ENCODE measurements at places on chromosomes 5 and 9.
A peak's percentile ranks its signal among the peaks of the same experiment; 100 is the strongest.

GRCh38 chr5:151862811-151863472 is 61.7 kb downstream of the GLRA1 start:
- no peak for DNase-seq

- DNase-seq: no peak
These were observed 23.2 kb downstream of the LEAP2 start for GRCh38 chr5:132896685-132897084.

- no peak for DNase-seq
These were observed 670 bp downstream of the EDIL3 start for GRCh38 chr5:84383816-84384603.

DNA sequence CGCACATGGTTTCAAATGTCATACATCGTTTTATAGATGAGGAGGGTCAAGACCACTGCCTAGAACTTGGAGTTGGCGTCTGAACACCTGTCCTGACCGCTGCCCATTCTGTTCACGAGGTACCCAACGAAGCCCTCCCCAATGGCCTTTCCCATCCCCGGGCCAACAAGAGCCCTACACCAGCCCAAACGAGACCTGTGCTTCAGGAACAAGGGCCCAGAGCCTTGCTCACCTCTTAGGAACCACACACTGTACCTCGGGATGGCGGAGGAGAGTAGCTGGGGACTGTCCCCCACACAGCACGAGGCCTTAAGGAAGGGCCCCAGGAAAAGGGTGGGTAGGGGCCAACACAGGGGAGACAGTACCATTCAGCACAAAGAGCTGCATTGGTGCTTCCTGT is 3.0 kb downstream of the SURF6 start:
- DNase-seq: no peak

DNA sequence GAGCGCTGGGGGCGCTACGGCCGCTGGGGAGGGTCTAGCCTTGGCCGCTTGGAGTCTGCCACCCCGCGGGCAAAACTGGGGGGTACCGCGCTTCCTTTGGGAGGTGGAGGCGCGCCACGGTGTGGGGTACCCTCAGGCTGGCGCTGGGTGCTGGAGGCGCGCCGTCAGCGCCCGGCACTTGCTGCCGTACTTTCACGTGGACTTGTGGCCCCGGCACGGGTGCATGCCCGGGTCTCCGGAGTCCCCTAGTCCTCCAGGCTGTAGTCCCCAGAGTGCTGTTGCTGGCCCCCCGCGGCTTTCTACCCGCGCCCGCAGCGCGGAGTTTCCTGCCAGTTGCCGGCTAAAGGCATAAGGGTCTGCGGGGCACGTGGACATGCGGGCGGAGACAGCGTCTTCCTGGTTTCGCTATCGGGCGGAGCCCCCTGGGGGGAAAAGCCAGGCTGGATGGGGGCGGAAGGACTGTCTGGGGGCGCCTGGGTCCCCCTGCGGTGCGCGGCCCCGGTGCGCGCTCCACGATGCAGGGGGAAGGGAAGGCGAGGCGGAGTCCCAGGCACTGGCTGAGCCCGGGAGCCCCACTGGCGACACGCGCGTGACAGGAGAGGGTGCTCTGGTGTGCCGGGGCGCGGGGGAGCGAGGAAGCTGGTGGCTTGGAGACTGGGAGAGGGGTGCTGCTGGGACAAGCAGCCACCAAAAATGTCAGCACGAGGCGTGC is 666 bp downstream of the PPARGC1B start:
- DNase-seq: peak; percentile 35

DNA sequence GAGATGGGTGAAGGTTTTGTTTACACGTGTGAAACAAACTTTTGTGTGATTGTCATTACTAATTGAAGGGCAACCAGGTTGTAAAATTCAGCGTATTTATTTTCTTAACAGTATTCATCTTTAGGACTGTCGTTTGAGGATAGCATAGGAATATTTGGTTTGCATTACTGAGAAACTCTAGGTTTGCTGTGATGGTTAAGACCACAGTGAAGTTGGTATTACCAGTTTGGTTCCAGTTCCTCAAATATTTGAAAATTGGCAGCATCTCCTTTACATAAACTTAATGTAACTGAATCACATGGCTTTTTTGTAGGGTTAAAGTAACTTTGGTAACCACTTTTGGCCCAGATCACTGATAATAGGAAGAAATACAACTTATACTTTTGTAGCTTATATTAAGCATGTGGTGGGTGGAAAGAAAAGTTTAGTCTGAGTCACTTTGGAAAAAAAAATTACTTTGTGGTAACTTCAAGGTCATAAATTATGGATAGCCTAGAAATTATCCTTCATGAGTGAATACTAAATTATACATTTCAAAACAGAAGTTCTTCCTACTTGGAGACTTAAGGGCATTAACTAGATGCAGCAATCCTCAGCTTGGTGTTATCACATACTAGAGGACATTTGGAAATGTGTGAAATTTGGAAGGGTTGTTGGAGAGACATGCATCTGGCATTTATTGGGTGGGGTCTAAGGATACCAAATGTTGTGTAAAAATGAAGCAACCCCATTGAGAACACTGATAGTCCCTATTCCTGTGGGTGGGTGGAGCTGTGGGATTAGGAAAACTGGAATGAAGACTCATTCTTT is 33.9 kb downstream of the G3BP1 start:
- no peak for DNase-seq

GRCh38 chr5:108625654-108626053 is 122.0 kb upstream of the FER start:
- DNase-seq: no peak

- no peak for DNase-seq
These were observed 50.5 kb downstream of the SPTLC1 start for GRCh38 chr9:92064711-92065110.

- DNase-seq: no peak
These were observed 50.2 kb downstream of the HSDL2 start for GRCh38 chr9:112430006-112430522.

DNA sequence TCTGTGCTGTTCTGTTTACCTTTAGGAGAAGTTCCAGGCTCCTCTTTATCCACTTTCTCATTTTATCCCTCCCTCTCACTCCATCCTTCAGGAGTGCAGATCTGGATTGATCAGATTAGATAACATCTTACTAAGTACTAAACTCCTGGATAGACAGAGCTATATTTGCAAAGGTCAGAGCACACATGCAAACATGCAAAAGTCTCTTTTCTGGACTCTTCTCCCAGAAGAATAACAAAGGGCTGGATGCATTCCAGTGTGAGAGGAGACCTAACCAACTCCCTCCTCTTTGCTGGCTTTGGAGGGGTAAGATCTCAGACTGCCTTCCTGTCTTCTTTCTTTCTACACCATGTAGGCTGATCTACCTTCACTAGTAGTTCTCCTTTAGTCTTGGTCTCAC is 21.4 kb downstream of the GARNL3 start:
- DNase-seq: no peak

GRCh38 chr9:121652021-121652837 is 795 bp downstream of the DAB2IP start:
- DNase-seq: no peak

Data from stimulated activated CD8-positive, alpha-beta memory T cell treated with anti-CD3 and anti-CD28 coated beads, Interleukin-15, amount 100 ng/mL, for 24 hours (primary cell).